Placental pericyte (primary cell): ENCODE measurements at places on chromosomes 1 and 21. TPM values are rescaled to one million over a fixed set of nuclear protein-coding genes. Genes with fewer than 3 reads are reported as not detected.

Gene USP25
- 19.9 and 20.9 TPM in 2 replicates for total RNA-seq

Gene DMBX1
- total RNA-seq, result not detected in 2 replicates

Gene PRKAA2
- total RNA-seq, result 0.22 and 0.43 TPM in 2 replicates

Gene PTTG1IP
- total RNA-seq, result 321 and 328 TPM in 2 replicates

Gene C1orf185
- not detected in 2 replicates for total RNA-seq

Gene PLD5
- not detected in 2 replicates for total RNA-seq

Gene S100A16
- total RNA-seq, result 83.8 and 558 TPM in 2 replicates

Gene BGLAP
- 0.57 TPM in 1 of 2 replicates, not detected in the other for total RNA-seq

Gene KCNN3
- under 0.01 TPM in 1 of 2 replicates, not detected in the other for total RNA-seq

Gene AMPD1
- not detected in 2 replicates for total RNA-seq

Gene ATP1A4
- total RNA-seq, result not detected in 2 replicates

Gene HSD17B7
- 19.5 and 62.2 TPM in 2 replicates for total RNA-seq

Gene KNCN
- total RNA-seq, result not detected in 2 replicates

Gene PKLR
- total RNA-seq, result not detected in 2 replicates

Gene PLOD1
- total RNA-seq, result 369 and 388 TPM in 2 replicates

Gene RGSL1
- total RNA-seq, result not detected in 2 replicates

Gene MXRA8
- total RNA-seq, result 342 and 367 TPM in 2 replicates

Gene MYCL
- total RNA-seq, result 0.14 and 0.44 TPM in 2 replicates

Gene RAB3B
- total RNA-seq, result 8.3 and 85.0 TPM in 2 replicates

Gene C1QB
- 1.0 TPM in 1 of 2 replicates, not detected in the other for total RNA-seq

Gene PEX14
- total RNA-seq, result 22.5 and 24.6 TPM in 2 replicates

Gene AADACL4
- not detected in 2 replicates for total RNA-seq

Gene SPRR2G
- not detected in 2 replicates for total RNA-seq

Gene HHIPL2
- total RNA-seq, result 0.44 TPM in 1 of 2 replicates, not detected in the other

Gene TDRD5
- total RNA-seq, result not detected in 2 replicates

Gene KCNK2
- 0.44 and 6.3 TPM in 2 replicates for total RNA-seq

Gene CA6
- total RNA-seq, result not detected in 2 replicates

Gene NPHS2
- not detected in 2 replicates for total RNA-seq

Gene TMCC2
- total RNA-seq, result 3.9 and 5.7 TPM in 2 replicates

Gene OR2T29
- not detected in 2 replicates for total RNA-seq

Gene CYP4A11
- total RNA-seq, result not detected in 2 replicates

Gene DOCK7
- total RNA-seq, result 53.0 and 96.4 TPM in 2 replicates

Gene SNRNP40
- 67.8 and 141 TPM in 2 replicates for total RNA-seq

Gene TNFRSF1B
- 14.2 and 53.8 TPM in 2 replicates for total RNA-seq

Gene VASH2
- 0.14 TPM in 1 of 2 replicates, not detected in the other for total RNA-seq

Gene IQCC
- 1.1 and 2.1 TPM in 2 replicates for total RNA-seq

Gene GBP3
- total RNA-seq, result 38.3 and 57.4 TPM in 2 replicates

Gene REN
- total RNA-seq, result 0.29 and 0.66 TPM in 2 replicates

Gene S100A9
- total RNA-seq, result not detected in 2 replicates

Gene KRTAP19-1
- not detected in 2 replicates for total RNA-seq

Gene KCNA3
- 0.66 and 6.4 TPM in 2 replicates for total RNA-seq
